Naive B cell (primary cell): ENCODE measurements at places on chromosomes 5 and 9. TPM values are rescaled to one million over a fixed set of nuclear protein-coding genes. Genes with fewer than 3 reads are reported as not detected.

DNA sequence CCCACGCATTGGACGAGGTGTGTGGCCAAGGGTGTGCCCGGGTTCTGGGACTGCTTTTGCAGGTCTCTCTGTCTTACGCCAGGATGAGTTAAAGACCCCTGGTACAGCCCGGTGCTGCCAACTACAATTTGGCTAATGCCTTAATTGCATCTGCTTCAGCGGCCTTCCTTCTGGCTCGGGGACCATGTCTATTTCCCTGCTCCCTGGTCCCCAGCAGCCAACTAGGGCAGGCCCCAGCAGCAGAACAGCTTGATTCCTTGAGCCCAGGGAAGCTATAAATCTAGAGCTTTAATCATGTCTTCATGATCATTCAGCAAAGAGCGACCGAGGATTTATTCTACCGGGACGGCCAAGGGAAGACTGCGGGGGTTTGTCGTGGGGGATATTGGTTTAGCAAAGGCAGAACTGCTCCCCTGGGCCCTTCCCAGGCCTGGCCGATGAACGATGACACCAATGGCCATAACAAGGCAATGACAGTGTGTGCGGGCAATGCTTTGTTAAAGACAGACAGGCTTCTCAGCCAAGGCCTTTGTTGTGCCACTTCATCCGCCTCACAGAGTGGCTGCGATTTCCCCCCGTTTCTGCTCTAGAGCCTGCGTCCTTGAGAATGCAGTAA, 51.4 kb downstream of the CFAP77 start:
- no peaks in the 10 kb centered on the region for H3K4me1 ChIP-seq
- H3K27me3 ChIP-seq = peaks cover 11% of the 10 kb centered on the region
- no peak overlapping the region for H3K4me3 ChIP-seq
- H3K36me3 ChIP-seq = no peaks in the 10 kb centered on the region

GRCh38 chr5:135386886-135387628, 12.0 kb downstream of the MACROH2A1 start:
- H3K27me3 ChIP-seq = no peaks in the 10 kb centered on the region
- DNase-seq = no peak
- H3K4me3 ChIP-seq = no peak overlapping the region
- peaks cover 39% of the 10 kb centered on the region for H3K4me1 ChIP-seq

PCDHGC4 gene
- polyA plus RNA-seq = not detected

GPX3 gene
- 1.1 TPM for polyA plus RNA-seq

ENTREP1 gene
- not detected for polyA plus RNA-seq
